Right lung (tissue), 10 donors: ENCODE measurements at places on chromosomes 2 and 18. TPM values are rescaled to one million over a fixed set of nuclear protein-coding genes. Genes with fewer than 3 reads are reported as not detected.

DNA sequence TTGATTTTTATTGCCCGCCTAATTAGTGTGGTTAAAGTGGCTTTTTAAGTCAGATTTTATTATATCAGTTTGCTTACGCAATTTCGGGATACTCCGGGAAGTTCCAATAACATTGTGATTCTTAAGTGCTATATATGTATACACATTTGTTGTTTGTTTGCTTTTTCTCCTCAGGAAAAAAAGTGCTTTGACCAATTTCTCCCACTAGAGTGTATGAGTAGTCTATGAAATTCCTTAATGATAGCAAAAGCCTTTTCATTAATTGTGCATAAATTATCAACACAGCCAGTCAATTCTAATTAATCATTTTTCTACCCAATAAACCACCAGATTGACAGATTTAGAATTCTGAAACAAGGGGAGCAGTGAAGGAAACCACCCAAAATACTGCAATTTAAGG, 172.2 kb downstream of the DPP10 start:
- no peak for DNase-seq

- DNase-seq, result no peak
These were observed 566 bp upstream of the POLI start for GRCh38 chr18:54268751-54269150.

DNA sequence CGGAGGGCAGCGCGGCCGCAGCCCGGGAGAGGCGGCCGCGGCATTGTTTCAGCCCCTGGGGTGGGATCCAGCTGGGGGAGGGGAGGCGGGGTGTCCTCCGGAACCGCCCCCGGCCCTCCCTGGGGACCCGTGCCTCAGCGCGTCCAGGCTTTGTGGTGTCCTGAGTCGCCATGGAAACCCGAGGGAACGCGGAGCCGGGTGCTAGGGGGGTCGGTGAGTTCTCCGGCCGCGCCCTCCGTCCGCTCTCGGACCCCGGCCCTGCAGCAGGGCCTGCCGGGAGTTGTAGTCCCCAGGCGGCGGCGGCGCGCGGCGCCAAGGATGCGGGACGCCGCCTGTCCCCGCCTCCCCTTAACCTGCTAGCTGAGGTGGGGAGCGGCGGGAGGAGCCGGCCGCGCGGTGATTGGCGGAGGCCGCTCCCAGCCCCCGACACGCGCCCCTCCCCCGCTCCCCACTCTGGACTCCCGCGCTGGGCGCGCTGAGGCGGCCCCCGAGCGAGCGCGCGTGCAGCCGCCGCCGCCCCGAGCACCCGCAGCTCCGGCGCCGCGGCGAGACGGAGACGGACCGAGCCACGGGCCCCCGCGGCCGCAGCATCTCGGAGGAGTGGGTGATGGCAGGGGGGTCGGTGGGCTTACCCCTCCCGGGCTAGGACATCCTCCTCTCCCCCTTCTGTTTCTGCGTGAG, at the start of gene DPYSL5:
DPYSL5 (plus strand) TSS at position 478 of the 681 bp plus-strand sequence. CDS start 50,368 bp downstream, outside the sequence.
- no peak for DNase-seq

- DNase-seq, result no peak
These were observed 5.3 kb downstream of the FIGN start for GRCh38 chr2:163730556-163730955.

- DNase-seq, result no peak
These were observed 295.6 kb downstream of the ZNF385B start for GRCh38 chr2:179565807-179566206.

DNA sequence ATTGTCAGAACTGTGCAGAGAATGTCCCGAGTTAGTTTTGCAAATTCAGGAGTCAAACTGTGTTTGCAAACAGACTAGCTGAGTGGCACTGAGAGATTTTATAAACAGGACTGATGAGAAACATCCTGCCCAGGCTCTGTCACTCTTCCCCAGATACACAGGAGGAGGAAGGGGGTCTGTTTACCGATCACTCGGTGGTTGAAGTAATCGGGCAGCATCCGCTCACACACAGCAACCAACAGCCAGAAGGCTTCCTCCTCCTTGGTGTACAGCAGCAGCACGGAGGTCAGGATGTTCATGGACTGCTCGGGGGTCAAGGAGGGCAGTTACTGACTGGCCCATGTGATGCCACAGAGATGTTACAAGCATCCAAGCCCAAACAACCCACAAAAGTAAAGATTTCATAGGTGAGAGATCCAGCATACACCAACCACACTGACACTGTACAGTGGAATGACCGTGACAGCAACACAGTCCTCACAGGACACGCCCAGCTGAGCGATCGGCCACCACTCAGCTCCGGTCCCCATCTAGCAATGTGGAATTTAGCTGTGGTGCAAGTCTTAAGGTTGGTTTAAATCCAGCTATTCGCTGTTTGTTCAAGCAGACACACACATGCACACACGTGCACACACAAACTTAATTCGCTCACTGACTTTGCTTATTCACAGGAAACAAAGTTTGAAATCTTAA, 30.1 kb downstream of the RPL31 start:
- DNase-seq, result no peak

DNA sequence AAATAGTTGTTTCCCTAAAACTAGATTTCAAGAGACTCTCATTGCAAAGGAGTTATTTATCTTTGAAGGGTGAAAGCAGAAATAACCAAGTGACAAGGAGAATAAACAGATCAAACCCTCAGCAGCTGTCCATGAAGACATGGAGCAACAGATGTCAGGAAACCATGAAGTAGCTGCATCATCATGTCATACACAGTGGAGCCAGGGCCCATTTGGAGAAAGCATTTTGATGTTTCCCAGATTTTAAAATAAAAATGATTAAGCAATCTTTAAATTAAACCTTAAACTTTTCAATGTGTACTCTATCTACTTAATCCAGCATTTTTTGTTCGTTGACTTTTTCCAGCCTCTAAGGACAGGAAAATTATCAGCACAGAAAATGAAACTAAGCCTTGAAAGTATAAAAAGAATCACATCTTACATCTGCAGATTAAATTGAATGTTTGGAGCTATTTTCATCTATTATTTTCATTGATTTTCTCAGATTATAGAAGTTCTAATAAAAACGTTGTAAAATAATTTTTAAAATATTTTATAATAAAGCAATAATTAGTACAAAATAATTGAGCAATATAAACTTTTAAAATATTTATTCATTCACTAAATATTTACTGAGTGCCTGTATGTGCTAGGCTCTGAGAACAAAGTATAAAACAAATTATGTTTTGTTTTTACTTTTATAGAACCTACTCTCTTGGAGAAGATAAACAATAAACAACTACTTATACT, 860.1 kb downstream of the BCL11A start:
- DNase-seq, result peak; percentile 19

GRCh38 chr2:158664987-158665386, 130.1 kb upstream of the DAPL1 start:
- DNase-seq, result no peak

DNA sequence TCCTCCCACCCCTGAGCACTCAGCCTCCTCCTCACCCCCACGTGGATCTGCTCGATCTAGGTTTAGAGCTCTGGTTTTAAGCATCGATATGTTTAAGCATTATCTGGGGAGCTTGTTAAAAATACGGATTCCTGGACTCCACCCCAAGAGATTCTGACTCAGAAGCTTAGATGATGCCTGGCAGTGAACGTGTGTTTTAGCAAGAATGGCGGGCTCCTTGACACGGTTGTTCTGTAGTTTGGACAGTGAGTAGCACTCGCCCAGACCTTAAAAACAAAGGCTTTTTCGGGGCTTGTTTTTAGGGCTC, 47.3 kb downstream of the LDLRAD4 start:
- DNase-seq, result no peak

- no peak for DNase-seq
These were observed 210.5 kb downstream of the SH3RF3 start for GRCh38 chr2:109339519-109339966.

DNA sequence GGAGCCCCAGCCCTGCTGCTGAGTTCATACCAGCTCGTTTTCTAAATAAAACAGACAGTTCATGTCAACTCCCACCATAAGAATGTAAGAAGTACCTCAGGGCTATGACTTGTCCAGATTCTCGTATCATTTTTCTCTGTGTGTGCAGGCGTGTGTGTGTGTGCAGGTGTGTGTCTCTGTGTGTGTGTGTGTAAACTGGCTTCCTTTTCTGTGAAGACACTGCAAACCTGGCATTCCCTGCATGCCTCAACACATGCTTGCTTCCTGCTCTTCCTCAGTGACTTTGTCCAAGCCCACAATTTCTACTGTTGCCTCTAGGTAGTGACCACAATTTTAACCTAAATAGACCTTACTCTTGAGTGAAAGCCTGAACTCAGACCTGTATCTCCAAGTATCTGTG, 879.0 kb downstream of the SLC4A3 start:
- no peak for DNase-seq

DNA sequence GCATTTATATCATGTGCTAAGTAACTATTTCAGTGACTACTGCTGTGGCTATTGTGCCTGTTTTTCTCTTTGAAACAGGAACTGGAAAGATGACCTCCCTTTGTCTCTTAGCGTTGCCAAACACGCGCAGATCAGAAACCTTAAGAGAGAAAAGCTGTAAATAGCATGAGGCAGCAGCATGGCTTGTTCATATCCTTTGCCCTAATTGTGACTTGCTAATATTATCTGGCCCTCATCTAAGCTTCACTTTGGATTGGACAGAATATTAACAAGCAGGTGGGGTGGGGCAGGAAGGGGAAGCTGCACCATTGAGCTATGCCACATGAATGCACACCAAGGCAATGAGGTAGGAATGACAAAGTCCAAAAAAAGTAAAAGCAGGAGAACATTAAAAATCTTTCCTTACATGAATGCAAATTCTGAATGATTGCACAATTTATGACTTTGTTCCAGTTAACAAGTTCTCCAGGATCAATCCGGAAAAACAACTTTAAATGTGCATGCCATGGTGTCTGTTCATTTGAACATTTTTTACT, 128.4 kb downstream of the IRS1 start:
- no peak for DNase-seq

DNA sequence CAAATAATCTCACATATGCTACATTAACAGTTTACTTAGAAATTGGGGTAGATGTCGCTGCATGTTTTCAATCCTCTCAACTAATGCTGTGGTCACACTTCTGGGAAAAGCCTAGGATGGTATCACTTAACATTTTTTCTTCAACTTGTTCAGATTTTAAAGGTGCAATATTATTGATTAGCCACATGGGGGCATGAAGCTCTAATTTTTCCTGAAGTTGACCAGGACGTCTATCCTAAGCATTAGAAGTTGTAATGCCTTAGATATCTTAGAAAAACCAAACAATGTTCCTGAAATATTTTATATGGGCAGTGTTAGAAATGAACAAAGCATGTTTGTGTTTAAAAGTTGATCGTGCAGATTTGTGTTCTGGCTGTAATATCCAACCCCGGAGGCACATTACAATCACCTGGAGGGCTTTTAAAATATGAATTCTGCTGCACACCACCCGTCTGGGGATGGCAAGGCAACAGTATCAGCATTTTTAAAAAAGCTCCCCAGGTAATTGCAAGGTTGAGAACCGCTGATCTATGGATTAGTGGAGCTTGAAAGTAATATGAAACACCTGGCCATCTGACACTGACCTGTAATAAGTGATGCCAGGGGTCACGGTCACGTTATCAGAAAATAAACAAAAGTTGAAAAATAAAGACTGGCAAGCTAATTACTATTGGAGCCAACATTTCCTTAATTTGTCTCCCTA, 100.5 kb upstream of the LMAN1 start:
- DNase-seq, result peak; percentile 28

DNA sequence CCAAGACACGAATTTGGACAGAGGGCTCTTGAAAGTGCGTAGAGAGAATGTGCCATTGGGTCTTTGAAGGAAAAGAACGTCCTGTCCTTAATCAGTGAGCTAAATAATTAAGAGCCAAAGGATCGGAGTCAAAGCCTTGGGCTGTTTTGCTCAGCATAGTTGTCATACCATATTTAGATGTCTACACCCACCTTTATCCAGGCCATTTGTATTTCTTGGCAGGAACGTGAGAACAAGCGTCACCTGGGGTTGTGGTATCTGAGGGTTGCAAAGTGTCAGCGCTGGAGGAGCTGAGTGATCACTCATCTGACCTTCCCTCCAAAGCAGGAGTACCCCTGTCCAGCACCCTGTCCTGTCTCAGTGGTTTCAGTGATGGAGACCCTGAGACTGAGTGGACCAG, 4.5 kb downstream of the LPIN1 start:
- no peak for DNase-seq

GRCh38 chr2:79980816-79981215, 323.7 kb downstream of the LRRTM1 start:
- no peak for DNase-seq

- DNase-seq, result no peak
These were observed 142.7 kb downstream of the CYP26B1 start for GRCh38 chr2:72004976-72005375.

DNA sequence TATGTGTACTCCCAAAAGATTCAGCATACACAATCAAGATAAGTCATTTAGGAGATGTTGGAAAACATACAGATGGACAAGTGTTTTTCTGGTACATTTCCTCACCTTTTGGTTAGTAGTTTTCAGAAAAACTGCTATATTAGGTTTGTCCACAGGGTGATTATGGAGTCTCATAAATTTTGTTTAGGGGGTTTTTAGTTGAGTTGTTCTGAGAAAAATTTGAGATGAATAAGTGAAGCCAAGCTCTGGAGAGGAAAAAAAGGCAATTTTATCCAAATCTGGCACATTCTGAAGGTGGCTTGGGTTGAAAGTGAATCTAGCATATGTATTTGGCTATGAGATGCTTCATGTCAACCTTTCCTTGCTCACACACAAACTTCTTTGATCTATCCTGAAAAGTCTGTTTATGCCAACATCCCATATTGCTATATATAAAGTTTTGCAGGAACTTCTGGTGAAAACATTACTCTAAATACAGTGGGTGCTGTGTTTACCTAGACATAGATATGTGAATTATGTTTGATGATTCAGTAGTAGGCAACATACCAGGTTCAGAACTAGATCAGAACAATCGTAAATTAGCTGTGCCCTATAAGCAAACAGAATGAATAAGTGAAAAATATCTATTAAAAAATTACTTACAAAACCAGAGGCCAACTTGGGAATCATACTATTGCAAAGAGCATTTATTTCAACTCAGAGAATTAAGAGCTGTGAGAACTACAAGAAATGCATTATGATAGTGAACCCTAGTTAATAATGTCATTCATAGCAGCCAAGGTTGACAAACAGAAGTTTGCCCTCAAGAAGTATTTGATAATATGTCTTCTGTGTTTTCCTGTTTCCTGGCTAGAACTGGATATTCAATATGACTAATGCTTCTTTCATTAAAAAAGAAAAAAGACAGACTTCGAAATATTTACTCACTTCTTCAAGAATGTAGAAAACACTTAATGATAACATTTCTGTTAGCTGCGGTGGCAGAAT, 552.0 kb downstream of the IRS1 start:
- no peak for DNase-seq

The RUFY4 gene
- polyA plus RNA-seq, result 0.29 TPM

The SULT1C4 gene
- polyA plus RNA-seq, result 69.8 TPM

The GKN2 gene
- 1.8 TPM for polyA plus RNA-seq

The DSC1 gene
- polyA plus RNA-seq, result not detected

The OXER1 gene
- polyA plus RNA-seq, result 8.9 TPM

The ONECUT2 gene
- polyA plus RNA-seq, result 0.08 TPM
